ENCODE measurements at places on chromosomes 16 and 17.

- ATAC-seq = peak; percentile 31
These were observed 678 bp downstream of the TMEM101 start for GRCh38 chr17:44014133-44014436.

- peak; percentile 82 for ATAC-seq
These were observed 21.4 kb upstream of the CHMP6 start for GRCh38 chr17:80970044-80970761.

GRCh38 chr16:69741951-69742904, 12.5 kb downstream of the NOB1 start:
- no peak for ATAC-seq

DNA sequence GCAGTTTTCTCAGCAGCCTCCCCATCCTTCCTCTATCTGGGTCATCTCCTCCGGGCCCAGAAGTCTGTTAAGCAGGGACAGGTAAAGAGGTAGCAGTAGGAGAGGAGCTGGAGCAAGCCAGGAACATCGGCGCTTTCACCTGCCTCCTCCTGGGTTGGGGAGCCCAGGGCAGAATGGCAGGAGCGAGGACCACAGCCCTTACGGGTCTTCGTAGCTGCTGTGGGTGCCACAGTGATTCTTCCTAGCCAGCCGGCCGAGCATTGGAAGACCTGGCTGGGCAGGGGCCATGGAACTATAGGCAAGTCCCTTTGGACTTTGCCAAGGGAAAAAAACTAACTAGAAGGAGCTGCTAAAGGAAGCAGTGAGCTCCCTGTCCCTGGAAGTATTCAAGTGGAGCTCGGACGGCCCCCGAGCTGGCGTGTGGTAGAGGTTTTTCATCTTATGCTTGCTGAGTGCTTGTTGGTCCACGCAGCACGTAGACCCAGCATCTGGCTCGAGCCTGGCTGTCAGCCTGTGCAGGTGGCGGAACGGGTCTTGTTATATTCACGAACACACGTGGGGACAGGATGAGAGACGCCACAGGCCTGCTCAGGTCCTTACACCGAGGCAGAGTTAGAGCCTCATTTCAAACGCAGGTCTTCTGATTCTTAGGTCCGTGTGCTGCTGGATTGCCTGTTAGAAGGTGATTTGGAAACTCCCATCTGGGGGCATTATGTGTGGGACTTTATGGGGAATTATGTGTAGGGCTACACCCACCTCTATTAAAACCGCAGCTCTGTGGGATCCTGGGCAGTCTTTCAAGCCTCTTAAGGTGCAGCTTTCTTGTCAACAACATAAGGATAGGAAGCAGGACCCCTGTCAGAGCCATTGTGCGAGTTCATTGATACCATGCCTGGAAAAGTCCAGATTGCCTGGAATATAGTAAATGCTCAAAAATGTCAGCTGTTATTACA, 54.8 kb downstream of the OR1D5 start:
- no peak for ATAC-seq

DNA sequence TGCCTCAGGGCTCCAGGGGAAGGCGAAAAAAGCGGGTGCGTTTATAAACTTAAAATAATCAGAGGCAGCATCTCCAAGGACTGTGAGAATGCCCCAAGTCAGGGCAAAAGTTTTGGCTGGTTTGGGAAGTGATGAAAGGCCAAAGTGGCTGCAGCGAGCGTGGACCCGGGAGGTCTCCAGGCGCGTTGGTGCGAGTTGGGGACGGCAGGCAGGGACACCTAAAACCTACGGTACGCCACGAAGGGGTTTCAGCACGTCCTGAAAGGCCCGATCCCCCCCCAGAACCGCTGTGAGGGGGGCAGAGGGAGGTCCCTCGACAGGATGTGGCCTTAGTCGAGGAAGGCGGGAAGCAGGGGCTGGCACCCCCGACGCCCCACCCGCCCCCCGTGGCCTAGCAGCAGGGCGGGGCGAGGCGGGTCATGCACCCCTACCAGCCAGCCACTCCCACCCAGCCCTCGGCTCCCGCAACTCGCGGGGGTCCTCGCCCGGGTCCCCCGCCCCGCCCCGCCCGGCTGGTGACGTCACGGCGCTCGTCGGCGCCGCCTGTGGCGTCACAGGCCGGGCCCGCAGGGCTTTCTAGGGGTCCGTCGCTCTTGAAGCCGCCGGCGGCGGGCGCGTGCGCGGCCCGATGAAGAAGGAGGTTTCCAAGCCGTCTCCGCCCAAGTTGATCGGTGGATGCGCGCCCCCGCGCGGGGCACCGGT, at the start of gene MYCBPAP:
Gene MYCBPAP (plus strand): TSS at position 569 of the 702 bp plus-strand sequence. CDS start 236 bp downstream, outside the sequence.
- peak; percentile 83 for ATAC-seq
